ENCODE measurements at places on chromosomes 4 and X.

DNA sequence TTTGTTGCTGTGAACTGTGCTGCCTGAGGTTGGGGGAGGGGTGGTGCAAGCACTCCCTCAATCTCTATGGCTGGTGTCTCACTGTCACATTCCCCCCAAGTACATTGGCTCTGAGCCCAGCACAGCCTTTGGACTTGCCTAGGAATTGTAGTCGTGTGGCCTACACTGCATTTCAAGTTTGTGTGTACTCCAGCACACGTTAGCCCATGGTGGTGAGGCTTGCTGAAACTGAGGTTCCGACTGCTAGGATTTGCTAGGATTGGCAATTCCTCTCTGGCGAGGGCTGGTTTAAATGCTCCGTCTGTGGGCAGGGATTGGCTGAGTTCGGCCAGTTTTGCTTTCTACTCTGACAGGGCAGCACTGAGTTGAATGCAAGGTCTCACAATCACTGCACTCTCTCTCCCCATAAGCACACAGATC is 121.7 kb upstream of the CXXC4 start:
- DNase-seq: no peak

DNA sequence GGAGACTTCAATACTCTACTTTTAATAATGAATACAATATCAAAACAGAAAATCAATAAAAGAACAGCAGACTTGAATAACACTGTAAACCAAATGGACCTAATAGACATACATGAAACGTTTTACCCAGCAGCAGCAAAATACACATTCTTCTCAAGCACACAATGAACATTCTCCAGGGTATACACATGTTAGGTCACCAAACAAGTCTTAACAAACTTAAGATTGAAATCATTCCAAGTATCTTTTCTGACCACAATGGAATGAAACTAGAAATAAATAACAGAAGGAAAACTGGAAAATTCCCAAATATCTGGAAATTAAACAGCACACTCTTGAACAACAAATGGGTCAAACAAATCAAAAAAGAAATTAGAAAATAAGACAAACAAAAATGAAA is 145.0 kb upstream of the CT83 start:
- DNase-seq: no peak

GRCh38 chr4:106454581-106454980 is 86.0 kb upstream of the GIMD1 start:
- DNase-seq: no peak

DNA sequence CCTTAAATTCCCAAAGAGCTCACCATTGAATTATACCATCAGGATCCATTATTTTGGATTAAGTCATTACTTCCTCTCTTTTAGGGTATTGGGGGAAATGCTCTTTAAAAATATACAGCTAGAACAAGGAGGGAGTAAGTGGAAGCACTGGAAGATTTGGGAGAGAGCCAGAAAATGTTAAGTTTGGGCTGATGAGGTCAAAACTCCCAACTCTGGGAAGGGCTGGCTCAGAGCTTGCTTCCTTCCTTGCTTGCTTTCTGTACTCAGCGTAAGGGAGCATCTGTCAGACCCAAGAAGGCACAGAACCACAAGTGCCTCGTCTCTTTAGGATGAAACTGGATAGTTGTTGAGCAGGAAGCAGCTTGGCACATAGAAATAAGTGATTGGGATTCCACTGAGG is 138.2 kb downstream of the GUCY2F start:
- DNase-seq: no peak

GRCh38 chr4:89511776-89512175 is 204.2 kb upstream of the GPRIN3 start:
- no peak for DNase-seq

DNA sequence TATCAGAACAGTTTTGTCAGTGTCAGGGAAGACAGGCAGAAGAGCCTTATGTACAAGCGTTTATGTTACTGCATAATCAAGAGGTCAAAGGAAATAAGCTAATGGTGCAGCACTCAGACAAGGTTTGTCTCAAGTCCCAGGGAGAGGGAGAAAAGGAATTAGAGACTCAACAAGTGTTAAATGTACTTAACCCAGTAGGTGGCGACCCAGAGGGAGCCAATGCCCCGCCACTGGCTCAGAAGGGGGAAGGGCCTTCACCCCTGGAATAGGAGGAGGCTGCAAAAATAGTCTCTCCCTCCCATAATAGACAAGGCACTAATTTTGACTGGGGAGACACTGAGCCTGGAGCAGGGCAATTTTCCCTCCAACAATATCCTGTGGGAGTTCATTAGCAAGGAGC is 14.1 kb upstream of the PAPSS1 start:
- peak; percentile 12 for DNase-seq

GRCh38 chr4:14196131-14196530 is 568.6 kb upstream of the BOD1L1 start:
- peak; percentile 39 for DNase-seq

DNA sequence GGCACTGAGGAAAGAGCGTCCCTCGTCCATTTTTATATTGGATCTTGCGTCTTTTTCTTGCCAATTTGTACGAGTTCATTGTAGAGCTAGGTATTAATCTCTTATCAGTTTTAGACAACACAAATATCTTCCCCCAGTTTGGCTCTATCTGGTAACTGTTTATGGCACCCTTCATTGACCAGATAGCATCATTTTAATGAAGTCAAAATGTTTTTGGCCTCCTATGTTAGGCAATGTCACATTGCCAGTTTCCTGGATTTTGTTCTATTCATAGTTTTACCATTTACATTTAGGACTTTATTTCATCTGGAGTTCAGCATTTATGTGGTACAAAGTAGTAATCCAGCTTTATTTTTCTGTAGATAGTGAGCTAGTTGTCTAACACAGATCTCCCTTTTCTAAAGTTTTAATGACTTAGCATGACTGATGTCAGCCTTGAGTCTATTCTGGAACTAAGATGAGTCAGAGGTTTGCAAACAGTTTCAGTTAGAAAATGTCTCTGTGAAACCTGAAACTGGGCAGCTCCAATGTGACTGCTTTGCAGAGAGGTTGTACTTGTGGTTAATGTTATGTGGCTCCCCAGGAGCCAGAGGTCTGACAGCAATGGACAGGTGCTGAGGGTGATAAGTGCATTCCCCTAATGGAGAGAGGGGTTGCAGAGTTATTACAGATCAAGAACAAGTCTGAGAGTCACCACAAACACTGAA is 5.3 kb upstream of the STBD1 start:
- peak; percentile 91 for DNase-seq

- DNase-seq: no peak
Measured at GRCh38 chr4:153222707-153223426, 18.6 kb downstream of the TRIM2 start.

GRCh38 chr4:47646372-47646771 is 161.3 kb downstream of the ATP10D start:
- DNase-seq: no peak

GRCh38 chr4:52856801-52857200 is 5.3 kb upstream of the RASL11B start:
- DNase-seq: no peak

- DNase-seq: no peak
Measured at GRCh38 chr4:66430856-66431255, 760.6 kb upstream of the EPHA5 start.

DNA sequence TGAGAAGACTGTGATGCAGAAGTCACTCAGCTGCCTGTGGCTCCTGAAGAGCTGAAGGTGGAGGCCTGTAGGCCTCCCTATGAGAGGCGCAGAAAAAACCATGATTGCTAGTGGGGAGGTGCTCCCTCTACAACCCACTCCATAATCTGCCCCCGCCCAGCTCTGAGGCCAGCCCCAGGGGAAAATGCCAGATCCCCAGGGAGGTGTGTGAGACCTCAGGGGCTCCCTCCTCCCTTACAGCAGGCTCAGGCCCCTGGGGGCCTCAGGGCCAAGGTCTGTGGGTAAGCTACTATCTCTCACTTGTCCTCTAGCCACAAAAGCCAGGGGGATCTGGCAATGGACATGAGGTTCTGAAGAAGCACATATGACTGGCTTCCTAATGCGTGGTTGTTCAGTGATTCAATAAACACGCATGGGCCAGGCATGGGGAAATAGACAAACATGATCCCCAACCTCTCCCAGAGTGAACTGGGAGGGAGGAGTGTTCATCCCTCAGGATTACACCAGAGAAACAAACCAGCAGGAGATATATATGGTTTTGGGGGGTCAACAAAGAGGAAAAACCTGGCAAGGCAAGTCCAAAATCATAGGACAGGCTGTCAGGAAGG is 51.0 kb upstream of the MTM1 start:
- no peak for DNase-seq

All from DMS53 (cell line).